ENCODE measurements at places on chromosomes 7 and 10.

DNA sequence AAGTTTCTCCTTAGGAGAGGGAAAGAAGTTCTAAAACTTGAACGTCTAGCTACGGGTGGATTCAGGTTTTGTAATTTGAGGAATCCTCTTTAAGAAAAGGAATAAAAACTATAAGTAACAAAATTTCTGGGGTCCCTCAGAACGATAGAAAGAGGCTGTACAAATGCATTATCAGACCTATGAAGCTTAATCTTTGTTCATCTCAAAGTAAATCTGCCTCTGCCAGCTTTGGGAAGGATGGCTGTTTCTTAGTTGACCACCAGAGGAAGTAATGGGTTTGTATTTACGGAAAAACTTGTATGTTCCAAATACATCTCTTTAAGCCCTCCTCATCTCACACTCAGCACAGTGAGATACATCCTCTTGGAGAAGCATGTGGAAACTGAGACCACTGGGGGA, 864 bp downstream of the PSTK start:
- DNase-seq = peak; percentile 3

DNA sequence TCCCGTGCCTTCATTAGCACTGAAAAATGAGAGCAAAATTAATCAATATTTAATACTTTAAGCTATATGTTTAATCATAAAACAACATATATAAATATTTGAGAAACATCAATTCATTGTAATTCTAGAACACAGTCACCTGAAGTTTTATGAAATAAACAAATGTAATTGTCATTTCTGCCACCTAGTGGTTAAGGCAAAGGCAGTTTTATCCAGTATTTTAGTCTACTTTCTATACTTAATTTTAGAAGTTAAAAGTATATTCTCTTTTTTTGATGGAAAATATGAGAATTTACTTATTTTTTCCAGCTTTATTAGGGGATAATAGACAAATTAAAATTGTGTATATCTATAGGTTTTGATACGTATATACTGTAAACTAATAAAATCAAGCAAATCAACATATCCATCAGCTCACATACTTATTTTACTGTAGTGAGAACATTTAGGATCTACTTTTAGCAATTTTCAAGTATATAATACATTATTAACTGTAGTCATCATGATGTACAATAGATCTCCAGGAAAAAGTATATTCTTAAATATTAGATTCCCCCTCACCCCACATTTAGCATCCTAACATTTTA, 16.9 kb downstream of the PCGF6 start:
- no peak for DNase-seq

- no peak for DNase-seq
These were observed 19.2 kb downstream of the TMEM273 start for GRCh38 chr10:49168831-49169500.

GRCh38 chr10:93921338-93921737, 27.6 kb downstream of the SLC35G1 start:
- DNase-seq = peak; percentile 30

GRCh38 chr7:132476541-132476940, 99.7 kb downstream of the PLXNA4 start:
- no peak for DNase-seq

DNA sequence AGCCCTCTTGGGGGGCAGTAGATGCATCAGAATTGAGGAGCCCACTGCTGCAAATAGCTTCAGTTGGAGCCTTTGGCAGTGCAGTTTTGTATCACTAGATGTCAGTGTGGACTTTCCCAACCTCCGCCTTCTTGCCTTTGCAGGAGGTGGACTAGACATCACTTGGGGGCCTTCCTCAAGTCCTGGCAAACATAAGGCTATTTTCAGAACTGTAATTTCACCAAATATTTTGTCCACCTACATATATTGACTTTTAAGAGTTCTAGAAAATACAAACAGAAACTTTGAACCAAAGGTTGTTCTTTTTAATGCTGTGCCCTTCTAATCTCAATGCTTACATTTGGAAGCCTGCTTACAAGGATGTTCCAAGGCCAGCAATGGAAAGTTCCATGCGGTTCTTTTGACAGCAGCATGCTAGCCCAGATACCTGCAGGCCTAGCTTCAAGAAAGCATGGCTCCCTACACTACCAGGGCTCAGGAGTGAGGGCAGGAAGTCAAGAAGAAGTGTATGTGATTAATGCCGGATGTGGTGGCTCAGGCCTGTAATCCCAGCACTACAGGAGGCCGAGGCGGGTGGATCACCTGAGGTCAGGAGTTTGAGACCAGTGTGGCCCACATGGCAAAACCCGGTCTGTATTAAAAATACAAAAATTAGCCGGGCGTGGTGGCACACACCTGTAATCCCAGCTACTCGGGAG, 8.0 kb upstream of the ZNRF2 start:
- peak; percentile 51 for DNase-seq

GRCh38 chr10:24449769-24450310, 240.9 kb downstream of the KIAA1217 start:
- DNase-seq = no peak

- DNase-seq = no peak
These were observed 8.3 kb upstream of the GDF10 start for GRCh38 chr10:47291682-47292081.

- DNase-seq = no peak
These were observed 69.4 kb downstream of the AMZ1 start for GRCh38 chr7:2757361-2757903.

- no peak for DNase-seq
These were observed 9.3 kb upstream of the ZNF438 start for GRCh38 chr10:31041011-31041410.

DNA sequence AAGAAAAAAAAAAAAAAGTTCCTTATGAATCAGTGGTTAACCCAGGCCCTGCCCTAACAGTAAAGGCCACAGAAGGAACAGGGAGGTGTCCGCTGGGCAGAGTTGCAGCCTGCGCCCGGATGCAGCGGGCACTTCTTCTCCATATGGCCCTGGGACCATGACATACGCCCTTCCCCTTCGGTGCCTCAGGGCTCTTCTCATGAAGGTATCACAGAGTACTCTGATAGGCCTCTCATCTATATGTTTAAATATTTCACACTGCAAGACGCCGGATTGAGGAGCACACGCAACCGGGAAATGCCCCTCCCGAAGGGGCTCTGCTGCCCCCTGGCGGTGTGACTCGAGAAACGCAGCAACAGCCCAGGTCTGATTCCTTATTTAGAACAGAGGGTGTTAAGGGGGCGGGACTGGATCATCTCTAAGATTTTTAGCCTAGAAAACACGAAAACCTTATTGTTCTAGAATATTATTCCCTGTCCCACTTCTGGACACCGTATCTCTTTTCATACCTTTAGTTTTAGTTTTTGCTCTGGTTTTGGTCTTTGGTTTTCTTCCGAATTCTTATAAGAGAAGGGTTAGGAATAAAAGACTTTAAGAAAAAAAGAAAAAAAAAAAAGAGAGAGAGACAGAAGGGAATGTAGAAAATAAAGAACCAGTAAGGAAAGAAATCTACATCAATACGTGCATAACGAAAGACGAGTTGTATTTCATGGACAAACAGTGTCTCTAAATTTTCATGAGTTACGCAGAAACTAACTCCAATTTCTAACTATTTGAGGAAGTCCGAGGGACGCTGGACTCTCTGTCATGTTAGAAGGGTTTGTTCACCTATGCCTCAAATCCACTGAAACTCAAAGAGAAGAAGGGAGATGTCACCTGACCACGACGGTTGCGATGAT, 12.0 kb downstream of the DAGLB start:
- peak; percentile 93 for DNase-seq

GRCh38 chr10:12077580-12078180, 8.9 kb downstream of the DHTKD1 start:
- no peak for DNase-seq

DNA sequence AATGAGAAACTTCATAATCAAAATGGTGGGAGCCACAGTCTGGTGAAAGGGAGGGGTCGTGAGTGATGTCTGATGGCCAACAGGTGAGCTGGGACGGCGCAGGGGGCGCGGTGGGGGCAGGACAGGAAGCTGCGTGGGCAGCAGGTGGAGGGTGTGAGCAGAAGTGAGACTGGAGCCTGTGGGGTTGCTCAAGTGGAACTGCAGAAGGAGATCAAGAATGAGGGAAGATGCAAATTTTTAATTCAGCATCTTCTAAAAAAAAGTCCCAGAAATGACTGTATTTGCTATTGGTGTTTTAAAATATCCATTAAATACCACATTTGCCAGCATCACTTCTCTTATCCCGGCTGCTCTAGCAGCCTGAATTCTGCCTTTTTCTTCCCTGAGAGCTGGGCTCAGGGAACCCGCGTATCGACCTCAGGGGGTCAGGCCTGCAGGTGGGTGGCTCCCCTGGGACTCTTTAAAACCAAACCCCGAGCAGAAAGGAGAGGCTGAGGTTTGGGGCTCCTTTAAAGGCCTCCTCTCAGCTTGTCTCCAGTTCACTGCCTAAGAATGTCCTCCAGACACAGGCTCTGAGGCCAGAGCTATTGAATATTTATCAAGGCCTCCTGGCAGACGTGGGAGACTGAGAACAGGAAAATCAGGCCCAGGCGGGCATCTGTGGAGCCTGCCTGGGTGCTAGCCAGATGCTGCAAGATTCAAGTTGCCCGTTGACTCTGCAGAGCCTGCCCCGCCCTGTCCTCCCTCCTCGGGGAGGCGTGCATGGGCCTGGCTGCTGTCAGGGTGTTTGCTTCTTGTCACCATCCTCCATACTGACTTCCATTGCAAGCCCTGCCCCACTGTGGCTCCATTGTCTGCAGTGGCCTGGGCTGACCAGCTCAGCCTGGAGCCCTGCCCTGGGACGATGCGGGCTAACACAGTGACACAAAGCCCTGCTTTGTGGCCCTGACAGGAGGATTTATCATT, 53.9 kb downstream of the SYPL1 start:
- peak; percentile 31 for DNase-seq

- no peak for DNase-seq
These were observed 50.8 kb downstream of the ALOX5 start for GRCh38 chr10:45424668-45425404.

- DNase-seq = no peak
These were observed 146.0 kb downstream of the CCDC201 start for GRCh38 chr7:45726883-45727282.

GRCh38 chr10:120715171-120715570, 136.0 kb upstream of the WDR11 start:
- no peak for DNase-seq

GRCh38 chr10:15486404-15486803, 115.3 kb upstream of the FAM171A1 start:
- no peak for DNase-seq

DNA sequence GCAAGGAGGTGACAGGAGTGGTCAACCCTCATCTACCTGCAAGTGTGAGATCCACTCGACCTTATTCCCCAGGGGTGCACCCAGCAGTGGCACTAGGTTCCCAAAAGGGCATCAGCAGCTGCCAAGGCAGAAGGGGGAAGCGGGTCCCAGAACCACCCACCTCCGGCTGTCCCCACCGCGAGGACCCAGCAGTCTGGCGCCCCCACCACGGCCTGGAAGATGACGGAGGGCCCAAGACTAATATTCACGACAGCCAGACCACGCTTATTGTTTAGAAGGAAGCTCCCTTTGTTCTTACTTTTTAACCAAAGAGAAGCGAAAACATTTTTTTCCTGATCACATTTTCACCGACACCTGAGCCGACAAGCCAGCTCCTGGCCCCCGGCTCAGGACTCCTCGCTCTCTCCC, 3.6 kb upstream of the EVX1 start:
- DNase-seq = no peak

- no peak for DNase-seq
These were observed 437.9 kb downstream of the TCERG1L start for GRCh38 chr10:130873636-130874035.

DNA sequence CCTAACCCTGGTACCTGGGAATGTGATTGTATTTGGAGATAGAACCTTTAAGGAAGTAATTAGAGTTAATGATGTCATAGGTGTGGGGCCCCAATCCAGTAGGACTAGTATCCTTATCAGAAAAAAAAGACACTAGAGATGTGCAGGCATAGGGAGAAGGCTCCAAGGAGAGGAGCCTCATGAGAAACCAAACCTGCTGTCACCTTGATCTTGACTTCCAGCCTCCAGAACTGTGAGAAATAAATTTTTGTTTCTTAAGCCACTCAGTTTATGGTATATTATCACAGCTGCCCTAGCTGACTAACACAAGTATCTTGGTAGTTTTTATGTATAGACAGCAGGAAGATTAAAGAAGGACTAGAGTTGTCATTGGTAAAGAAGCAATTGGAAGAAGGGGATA, 23.9 kb upstream of the CELF2 start:
- no peak for DNase-seq

GRCh38 chr7:138873220-138873892, 75.4 kb upstream of the ATP6V0A4 start:
- DNase-seq = no peak

GRCh38 chr10:52011118-52011517, 303.0 kb upstream of the DKK1 start:
- no peak for DNase-seq

DNA sequence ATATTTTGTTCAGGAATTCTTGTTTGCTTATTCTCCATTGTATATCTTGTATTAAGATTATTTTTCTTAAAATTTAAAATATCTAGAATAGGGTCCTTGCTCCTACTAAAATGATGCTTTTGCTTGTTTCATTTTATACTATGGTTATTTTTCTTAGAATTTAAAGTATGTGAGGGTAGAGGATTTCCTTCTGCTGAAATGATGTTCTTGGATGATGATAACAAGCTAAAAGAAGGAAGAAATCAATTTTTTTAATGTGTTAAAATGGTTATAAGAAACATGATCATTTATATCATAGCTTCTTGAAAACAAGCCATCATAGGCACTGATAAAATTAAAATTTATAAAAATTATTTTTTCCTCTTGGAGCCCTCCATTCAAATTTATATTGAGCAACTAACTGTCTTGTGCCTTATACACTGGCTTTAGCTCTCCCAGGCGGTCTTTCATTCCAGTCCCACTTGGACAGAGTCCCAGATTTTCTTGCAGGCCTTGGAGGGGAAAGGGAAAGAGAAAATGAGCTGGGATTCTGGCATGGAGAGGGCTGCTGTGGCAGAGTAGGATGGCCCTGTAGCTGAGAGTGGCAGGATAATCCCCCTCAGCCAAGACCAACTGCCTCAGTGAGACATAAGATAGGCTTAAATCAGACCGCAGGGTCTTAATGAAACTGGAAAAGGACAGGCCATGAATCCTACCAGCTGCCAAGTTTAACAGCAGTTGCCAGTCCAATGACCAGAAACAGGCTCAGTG, 60.2 kb downstream of the DNAJB9 start:
- no peak for DNase-seq

GRCh38 chr7:44636041-44636584, 29.7 kb downstream of the OGDH start:
- DNase-seq = no peak

DNA sequence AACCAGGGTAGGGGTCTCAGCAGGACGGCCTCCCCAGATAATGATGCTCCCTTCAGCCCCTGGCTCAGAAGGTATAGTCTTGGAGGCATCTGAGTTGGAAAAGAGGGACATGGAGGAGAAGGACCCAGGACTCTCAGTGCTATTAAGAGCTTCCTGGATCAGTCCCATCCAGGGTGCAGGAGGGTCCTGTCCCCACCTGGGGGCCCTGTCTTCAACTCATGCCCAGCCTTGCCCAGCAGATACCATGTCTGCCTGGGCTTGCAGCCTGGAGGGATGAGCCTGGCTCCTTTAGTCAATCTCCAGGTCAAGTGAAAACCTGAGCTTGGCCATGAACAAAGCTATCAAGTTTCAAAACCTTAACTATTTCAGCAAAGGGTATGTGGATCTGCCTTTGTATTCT, 67.6 kb downstream of the PRTFDC1 start:
- DNase-seq = no peak

Measured in activated T-cell treated with anti-CD3 and anti-CD28 coated beads, Interleukin-2, amount 50 U/mL, for 72 hours (primary cell).